ENCODE measurements at places on chromosomes 16 and 17.

- no peak for DNase-seq
These were observed 18.8 kb downstream of the ZNF652 start for GRCh38 chr17:49343273-49343672.

GRCh38 chr17:74532115-74532514 is 840 bp upstream of the CD300LB start:
- peak; percentile 64 for DNase-seq

- DNase-seq: no peak
These were observed 2.9 kb downstream of the EPN3 start for GRCh38 chr17:50535407-50535806.

GRCh38 chr16:85027958-85028684 is 526 bp downstream of the KIAA0513 start:
- DNase-seq: no peak

DNA sequence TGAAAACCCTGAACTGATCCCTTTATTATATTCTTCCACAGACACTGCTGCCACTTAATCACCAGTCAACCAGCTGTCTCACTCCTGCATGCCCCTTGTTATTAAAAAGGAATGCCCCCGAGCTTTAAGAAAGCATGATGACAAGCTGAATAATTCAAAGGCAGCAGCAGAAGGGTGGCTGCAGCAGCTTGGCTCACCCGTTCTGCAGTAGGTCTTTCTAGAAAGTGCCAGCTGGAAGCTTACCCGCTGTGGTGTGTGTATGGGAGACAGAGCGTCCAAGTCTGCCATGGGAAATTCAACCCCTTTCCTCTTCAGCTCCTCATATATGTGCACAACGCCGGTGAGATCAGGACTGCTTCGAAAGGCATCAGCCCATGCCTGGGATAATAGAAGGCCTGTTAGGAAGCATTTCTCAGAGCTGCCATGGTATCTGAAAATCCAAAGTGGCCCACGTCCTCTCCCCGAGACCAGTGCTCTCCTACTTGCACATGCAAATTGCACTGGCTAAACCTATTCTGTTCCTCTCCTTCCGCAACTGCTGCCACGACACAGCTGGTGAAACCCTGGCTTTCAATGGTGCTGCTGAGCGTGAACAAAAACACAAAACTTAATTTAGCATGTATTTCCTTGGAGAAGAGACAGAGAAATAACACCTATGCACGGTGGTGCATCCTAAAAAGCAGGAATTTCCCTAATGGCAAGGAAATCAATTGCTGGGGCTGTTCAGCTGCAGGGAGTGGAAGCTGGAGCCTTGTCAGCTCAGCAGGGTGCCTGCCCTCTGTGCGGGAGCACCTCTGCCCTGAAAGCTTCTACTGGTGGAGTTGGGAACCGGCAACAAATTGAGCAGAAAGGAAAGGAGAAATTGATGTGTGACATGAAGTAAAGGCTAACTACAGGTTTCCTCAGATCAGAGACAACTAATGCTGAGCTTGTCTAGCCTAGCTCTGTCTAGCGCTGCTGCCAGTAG is 47.9 kb upstream of the SREBF1 start:
- no peak for DNase-seq

GRCh38 chr16:56450275-56450985 is 702 bp downstream of the NUDT21 start:
- DNase-seq: no peak

DNA sequence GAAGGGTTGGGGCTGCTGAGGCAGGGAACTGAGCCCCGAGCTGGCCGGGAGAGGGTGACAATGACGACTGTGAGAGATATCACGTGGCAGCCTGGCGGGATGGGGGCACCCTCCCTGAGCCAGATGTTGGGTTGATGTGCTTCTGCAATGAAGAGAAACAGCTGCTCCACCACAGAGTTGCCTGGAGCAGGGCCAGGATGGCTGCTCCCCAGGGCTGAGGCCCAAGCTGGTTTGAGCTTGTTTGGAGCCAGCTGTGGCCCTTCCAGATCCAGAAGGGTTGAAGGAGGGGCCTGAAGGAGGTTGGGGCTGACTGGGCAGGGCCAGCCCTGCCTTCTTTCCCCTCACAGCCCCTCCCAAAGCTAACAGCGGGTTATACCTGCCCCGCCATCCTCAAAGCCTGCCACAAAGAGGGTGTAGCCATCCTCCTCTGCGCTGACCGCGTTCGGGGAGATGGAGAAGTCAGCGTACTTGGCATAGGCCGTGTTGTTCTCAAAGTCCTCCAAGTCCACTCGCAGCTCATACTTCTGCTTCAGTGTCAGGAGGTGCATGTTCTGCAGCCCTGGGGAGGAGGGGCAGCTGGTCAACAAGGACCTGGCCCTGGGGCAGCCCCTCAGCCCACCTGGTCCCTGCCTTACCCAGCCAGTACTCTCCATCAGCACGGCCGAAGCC is 2.1 kb downstream of the MFAP4 start:
- DNase-seq: peak; percentile 99

GRCh38 chr17:77254951-77255825 is 114.4 kb downstream of the SEC14L1 start:
- peak; percentile 79 for DNase-seq

DNA sequence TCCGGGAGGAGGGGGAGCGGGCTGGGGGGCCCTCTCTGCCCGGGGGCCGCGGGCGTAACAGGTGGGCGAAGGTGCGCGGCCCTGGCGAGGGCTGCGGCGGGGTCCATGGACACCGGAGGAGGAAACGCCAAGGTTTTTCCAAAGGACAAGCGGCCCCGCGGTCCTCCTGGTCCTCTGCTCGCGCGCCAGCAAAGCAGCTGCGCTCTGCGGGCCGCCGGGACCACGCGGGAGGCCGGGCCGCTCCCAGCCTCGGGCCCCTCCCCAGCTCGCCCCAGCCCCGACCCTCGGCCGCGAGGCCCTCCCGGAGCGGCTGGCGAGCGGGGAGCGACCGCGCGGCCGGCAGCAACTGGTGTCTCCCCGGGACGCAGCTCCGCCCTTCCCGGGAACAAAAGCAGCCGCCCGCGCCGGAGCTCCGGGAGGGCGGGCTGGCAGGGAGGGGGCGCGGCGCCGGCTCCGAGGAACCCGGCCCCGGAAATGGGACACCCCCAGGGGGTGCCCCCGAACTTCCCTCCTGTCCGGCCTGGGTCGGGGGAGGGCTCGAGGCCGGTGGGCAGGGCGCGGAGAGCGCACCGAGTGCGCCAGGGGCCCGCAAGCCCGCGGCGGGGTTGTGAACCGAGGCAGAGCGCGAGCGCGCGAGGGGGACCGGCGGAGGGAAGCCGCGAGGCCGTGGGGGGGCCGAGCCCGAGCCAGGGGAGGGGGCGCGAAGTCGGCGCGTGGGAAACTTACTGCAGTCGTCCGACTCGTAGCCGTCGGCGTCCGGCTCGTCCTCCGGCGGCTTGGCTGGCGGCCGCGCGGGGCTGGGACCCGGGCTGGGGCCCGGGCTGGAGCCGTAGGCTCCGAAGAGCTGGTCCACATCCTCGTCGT is 837 bp downstream of the DOC2B start:
- DNase-seq: no peak

Measured in tibial artery (tissue), 4 donors.